ENCODE measurements at places on chromosomes 2 and 18.

- no peak for DNase-seq
Observed at GRCh38 chr2:42823744-42824453, 31.5 kb upstream of the HAAO start.

GRCh38 chr2:217798743-217799562 lies 203.8 kb downstream of the TNS1 start:
- DNase-seq: peak; percentile 27

DNA sequence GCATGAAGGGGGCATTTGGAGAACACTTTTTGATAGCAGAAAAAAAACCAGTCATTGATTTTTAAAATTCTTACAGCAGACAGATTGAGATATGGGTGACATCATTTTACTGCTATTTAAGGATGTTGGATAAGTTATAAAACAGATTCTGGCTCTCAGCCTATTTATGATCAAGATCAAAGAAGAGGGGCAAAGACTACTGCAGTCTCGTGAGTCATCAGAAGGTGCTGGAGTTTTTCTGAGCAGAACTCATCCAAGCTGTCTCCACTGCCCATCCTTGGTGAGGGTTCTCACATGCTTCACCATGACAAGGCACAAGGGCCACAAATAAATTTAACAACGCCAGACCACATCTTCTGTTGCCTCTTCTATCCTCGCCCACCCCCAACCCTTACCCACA lies 58.8 kb downstream of the ST6GAL2 start:
- DNase-seq: no peak

DNA sequence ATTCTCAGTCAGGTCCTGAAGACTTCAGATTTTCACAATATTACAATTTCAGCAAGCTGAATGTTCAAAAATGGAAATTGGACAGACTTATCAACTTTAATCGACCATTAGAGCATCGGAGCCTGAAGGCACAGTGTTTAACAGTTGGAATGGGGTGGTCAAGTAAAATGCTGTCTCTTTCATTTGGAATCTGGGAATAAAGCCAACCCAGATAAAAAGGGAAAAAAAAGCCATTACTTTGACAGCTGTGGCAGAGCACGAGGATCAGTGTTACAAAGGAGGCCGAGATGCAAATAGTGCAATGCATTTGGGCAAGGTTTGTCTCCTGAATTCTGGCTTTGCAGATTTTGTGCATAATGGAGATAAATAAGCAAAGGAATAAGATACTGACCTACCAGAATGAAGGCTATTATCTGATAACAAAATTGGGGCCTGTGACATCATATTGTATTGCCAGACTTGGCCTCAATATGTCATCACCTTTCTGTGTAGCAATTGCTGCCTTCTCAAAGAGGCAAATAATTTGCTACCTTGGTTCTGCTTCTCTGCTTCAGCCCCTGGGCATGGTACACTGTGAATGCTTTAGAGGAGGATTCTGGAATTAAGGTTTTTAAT lies 277.5 kb upstream of the KLHL29 start:
- DNase-seq: no peak

GRCh38 chr2:103293742-103294077 lies 531.9 kb downstream of the TMEM182 start:
- DNase-seq: no peak

DNA sequence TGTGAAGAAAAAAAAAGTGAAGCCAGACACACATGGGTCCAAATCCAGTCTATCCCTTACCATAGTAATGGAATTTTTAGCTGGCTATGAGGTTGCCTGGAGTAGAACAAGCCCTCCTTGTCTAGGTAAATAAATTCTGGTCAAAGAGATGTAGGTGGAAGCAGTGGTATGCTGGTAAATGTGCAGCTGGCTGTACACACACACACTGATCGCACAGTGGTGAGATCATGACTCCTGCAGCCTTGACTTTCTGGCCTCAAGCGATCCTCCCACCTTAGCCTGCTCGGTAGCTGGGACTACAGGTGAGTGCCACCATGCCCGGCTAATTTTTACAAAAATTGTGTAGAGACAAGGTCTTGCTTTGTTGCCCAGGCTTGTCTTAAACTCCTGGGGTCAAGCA lies 90.5 kb upstream of the FBXO11 start:
- DNase-seq: no peak

DNA sequence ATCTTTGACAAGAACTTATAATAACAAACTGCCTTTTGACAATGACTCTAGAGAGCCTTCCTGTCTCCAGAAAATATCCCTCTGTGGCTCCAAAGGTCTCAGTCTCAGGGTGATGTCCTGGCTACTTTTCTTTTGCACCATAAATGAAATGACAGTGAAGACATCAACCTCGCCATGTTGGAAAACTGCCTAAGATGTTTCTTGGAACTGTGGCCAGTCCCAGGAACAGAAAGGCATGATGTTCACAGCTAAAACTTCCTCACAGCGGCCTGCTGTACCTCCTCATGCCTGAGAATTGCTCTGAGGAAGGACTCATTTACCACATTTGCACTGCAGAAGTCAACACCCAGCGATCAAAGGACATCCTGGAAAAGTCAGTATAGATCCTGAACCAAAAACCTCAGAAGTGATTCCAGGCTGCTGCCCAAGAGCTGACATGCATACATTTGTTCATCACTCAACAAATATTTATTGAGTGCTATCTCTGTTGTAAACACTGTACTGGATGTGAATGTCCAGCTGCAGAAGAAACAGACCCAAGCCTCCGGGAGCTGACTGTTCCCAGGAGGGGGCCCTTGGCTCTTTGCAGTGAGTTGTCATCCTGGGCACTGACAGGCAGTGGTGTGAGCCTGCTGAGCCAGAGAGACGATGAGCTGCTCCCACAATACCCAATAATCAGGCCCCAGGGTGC lies 64.3 kb upstream of the ACSL3 start:
- DNase-seq: no peak

- DNase-seq: peak; percentile 17
Observed at GRCh38 chr2:21118302-21118920, 5.4 kb upstream of the TDRD15 start.

- no peak for DNase-seq
Observed at GRCh38 chr18:73544032-73544431, 603.6 kb downstream of the FBXO15 start.

DNA sequence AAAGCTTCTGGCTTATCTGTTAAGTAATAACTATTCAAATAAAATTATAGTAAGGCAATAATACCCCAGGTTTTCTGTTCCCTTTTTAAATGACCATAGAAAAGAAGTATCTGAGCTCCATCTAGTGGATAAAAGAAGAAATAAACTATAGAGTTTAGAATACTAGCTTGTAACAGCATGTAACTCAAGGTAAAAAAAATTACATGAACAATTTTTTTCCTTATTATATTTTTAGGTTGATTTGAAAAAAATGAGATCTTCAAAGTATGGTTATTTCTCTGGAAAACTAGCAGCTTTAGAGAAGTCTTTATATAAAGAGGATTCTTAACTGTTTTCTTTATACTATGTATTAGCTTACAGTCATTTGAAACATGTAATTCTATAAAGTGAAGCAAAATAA lies 58.1 kb downstream of the NCKAP1 start:
- DNase-seq: no peak

DNA sequence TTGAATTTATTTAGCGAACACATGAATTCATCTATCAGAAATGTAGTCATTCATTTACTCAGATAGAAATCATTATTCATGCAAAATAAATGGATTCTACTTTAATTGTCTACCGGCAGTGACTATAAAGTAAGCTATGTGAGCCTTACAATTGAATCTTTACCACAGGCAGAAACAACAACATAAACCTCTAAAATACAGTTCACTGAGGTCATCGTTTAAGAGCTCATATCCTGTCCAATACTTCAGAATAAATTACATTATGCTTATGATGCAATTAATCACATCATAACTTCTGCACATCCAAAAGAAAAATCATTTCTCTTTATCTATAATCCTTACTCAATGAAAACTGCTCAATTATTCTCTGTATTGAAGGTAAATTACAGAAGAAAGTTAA lies 244.7 kb downstream of the HNMT start:
- no peak for DNase-seq

GRCh38 chr2:46966576-46966975 lies 51.0 kb upstream of the MCFD2 start:
- DNase-seq: no peak

DNA sequence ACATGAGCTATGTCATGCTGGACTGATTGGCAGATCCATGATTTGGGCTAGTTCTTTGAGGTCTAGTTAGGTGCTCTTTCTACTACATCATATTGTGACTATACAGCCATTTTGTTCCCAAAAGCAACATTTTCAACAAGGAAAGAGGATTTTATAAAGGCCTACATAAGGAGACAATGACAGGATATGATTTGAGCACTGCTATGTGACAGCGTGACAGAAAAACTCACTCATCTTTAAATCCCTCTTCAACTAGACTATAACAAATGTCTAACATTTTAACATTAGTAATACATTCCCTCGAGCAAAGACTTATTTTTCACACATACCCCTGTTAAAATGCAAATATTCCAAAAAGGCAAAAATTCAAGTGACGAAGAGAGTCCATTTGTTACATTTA lies 209.6 kb upstream of the CHST9 start:
- DNase-seq: no peak

- DNase-seq: no peak
Observed at GRCh38 chr2:175804122-175804521, 197.9 kb downstream of the LNPK start.

DNA sequence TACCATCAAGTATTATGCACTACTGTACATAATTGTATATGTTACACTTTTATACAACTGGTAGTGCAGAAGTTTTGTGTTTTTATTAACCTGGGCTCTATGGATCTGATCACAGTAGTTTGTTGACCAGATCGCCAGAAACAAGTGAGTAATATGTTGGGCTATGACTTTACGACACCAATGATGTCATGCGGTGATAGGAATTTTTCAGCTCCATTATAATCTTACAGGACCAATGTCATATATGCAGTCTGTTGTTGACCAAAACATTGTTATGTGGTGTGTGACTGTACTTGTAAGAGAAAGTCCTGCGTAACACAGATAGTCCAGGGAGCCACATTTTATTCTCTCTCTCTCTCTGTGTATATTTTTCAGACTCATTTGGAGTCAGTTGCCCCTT lies 4.5 kb upstream of the ACOXL start:
- DNase-seq: no peak

- DNase-seq: no peak
Observed at GRCh38 chr2:57981083-57981768, 65.4 kb upstream of the VRK2 start.

- peak; percentile 85 for DNase-seq
Observed at GRCh38 chr2:235669983-235670962, 176.4 kb downstream of the AGAP1 start.

- no peak for DNase-seq
Observed at GRCh38 chr2:144501118-144501517, 18.8 kb downstream of the ZEB2 start.

- DNase-seq: no peak
Observed at GRCh38 chr2:95271381-95271971, 2.8 kb upstream of the PROM2 start.

GRCh38 chr2:96928277-96928781 lies 58.1 kb downstream of the FAM178B start:
- DNase-seq: peak; percentile 50

GRCh38 chr2:46147626-46148368 lies 149.4 kb upstream of the EPAS1 start:
- DNase-seq: no peak

GRCh38 chr2:11071211-11071610 lies 84.1 kb upstream of the SLC66A3 start:
- peak; percentile 36 for DNase-seq

- DNase-seq: no peak
Observed at GRCh38 chr2:152499896-152500735, 165.1 kb downstream of the FMNL2 start.

DNA sequence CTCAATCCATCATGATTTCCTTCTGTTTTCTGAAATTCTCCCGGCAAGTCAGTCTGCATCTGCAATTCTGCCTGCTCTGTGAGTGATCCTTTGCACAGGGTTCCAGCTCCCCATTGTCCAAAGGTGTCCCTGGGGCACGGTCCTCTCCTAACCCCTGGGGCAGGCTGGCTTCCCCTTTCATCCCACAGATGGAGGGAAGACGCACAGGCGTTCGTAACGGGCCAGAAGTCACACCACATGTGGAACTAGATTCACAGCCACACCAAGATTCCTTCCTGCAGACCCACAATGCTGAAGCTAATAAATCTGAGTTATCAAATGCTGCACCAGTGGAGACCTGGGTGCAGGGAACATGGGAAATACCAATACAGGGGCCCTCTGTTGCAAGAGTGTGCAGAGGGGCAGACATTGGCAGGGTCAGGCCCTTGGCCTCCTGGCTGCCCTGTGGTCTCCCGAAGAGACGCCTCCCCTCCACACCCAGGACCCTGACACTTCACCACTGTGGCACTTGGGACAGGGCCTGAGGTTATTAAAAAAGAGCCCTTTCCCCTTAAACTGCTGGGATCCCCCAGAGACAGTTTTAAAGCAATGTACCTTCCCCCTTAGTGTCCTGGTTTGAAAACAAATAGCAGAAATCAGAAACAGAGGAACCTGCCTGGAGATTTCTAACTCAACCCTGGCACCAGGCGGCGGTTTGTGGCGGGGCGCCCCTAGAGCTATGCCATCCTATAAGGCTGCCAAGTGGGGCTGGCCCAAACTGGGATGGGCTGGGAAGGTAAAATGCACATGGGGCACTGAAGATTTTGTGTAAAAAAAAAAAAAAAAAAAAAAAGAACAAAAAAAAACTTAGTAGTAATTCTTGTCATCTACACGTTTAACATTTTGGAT lies 15.4 kb downstream of the ZNF516 start:
- DNase-seq: no peak

DNA sequence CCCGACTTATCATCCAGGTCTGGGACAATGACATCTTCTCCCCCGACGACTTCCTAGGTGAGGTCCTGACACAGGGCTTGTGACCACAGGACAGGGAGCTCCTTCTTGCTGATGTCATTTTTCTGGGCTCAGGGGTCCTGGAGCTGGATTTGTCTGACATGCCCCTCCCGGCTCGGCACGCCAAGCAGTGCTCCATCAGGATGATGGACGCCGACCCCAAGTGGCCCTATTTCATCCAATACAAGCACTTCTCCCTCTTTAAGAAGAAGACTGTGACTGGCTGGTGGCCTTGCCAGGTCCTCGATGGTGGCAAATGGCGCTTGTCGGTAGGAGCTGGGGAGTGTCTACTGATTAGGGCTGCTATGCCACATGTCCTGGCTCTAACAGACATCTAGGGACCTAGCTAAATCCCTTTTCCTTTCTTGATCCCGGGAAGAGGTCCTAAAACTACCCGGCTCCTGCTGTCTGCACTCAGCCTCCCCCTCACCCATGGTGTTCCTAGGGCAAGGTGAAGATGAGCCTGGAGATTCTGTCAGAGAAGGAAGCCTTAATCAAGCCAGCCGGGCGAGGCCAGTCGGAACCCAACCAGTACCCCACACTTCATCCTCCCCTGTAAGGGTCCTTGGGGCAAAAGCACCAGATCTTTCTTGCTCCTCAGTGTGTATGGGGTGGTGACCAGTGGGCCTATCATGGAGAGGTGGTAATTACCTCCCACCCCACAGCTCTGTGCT lies 36.7 kb downstream of the LMAN2L start:
- DNase-seq: peak; percentile 2

GRCh38 chr2:15539999-15540398 lies 21.1 kb downstream of the NBAS start:
- DNase-seq: no peak

Data from right hindlimb (tissue), 1 donor.